ENCODE measurements at places on chromosomes 5 and 9.

DNA sequence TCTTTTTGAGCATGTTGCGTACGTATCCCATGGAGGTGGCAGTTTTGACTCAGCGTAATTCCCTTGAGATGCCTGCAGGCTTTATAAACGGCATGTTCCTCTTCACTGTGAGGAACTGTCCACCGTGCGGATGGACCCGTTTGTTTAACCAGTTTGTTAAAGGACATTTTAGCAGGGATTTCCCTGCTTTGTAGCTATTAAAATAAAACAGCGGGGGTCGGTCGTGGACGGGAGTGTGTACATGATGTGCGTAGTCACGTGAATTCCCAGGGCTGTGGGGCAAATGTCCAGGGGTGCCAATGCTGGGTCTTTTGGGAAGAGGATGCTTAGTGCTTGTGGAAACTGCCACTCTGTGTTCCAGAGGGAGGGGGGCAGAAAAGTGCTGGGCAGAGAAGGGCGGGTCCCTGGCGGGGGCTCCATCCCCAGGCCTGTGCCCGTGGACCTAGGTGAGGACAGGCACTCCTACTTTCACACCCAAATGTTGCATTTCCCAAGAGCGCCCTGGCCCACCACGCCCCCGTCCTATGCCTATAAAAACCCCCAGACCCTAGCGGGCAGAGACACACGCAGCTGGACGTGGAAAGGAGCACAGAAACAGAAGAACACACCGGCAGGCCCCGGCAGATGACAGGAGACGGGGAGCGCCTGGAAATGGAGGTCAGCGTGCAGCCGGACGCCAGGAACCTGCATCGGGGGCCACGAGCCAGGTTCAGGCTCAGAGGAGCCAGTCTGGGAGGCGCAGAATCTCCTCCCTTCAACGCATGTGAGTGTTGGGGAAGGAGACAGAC lies 4.0 kb upstream of the TERT start:
- no peak for DNase-seq

- DNase-seq = no peak
These were observed 21.5 kb downstream of the PALM2AKAP2 start for GRCh38 chr9:109801484-109801883.

GRCh38 chr5:91179018-91179417 lies 204.1 kb downstream of the ARRDC3 start:
- no peak for DNase-seq

GRCh38 chr9:14923701-14924100 lies 13.5 kb upstream of the FREM1 start:
- DNase-seq = no peak

DNA sequence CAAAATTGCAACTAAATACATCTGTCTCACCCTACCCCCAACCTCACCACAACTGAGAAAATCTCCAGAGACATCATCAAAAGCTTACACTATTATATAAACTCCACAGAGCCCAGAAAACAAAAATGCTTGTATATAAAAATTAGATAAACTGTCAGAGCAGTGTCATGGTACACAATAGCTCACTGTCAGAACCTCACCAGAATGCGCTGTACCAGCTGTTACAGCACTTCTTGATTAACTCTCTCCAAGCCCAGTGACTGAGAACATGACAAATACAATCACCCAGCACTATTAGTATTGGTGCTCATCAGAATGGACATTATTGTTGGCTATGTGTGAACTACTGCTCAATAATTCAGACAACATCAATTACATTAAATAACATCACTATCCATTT lies 65.7 kb downstream of the ZDHHC21 start:
- DNase-seq = no peak

GRCh38 chr5:68962757-68963484 lies 130.9 kb upstream of the SLC30A5 start:
- DNase-seq = peak; percentile 62

- no peak for DNase-seq
These were observed 21.5 kb downstream of the NKD2 start for GRCh38 chr5:1029945-1030625.

DNA sequence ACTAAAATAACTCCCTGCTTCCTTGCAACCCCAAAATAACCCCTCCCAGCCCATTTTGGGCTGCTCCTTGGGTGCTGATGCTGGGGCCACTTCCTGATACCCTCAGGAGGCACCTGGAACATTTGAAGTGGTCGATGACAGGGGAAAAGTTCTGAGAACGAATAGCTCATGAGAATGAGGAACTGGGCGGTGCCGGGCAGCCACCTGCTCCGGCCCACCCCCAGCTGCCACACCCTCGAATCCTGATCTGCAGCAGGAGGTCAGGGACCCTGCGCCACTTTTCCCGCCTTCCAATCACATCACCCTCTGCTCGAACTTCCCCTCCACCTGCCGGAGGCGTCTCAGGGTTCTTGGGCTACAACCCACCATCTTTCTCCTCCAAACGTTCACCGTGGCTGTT lies 19.7 kb downstream of the HRH2 start:
- no peak for DNase-seq

- no peak for DNase-seq
These were observed 6.6 kb downstream of the ANKDD1B start for GRCh38 chr5:75617736-75618352.

DNA sequence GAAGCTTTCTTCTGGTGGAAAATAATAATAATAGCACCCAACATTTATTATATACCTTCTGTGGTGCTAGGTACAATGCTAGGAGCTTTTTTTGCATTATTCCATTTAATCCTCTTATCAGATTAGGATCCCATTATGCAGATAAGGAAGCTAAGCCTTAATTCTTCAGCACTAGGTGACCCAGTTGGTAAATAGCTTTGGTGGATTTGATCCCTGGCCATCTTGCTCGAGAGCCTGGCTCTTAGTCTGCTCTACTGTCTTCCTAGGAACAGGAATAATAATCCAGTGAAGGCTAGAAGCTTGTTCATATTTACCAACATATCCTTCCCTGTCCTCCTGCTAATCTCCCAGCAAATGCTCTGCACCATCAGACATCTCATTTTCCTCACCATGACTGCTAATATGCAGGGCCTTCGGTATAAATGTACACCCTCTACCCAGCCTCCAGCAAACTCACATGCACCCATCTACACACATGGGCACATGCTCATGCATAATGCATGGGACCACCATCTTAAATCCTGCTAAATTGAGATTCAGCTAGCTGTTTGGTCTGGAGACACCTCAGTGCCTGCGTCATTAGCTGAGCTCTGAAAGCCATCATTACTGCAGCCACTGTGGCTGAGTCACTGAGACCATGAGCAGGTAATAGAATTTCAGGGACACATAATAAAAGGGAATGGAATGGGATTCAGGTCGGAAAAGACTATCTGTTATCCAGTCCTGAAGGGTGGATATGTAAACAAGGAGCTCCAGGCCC lies 87.5 kb downstream of the TRIM32 start:
- DNase-seq = no peak

DNA sequence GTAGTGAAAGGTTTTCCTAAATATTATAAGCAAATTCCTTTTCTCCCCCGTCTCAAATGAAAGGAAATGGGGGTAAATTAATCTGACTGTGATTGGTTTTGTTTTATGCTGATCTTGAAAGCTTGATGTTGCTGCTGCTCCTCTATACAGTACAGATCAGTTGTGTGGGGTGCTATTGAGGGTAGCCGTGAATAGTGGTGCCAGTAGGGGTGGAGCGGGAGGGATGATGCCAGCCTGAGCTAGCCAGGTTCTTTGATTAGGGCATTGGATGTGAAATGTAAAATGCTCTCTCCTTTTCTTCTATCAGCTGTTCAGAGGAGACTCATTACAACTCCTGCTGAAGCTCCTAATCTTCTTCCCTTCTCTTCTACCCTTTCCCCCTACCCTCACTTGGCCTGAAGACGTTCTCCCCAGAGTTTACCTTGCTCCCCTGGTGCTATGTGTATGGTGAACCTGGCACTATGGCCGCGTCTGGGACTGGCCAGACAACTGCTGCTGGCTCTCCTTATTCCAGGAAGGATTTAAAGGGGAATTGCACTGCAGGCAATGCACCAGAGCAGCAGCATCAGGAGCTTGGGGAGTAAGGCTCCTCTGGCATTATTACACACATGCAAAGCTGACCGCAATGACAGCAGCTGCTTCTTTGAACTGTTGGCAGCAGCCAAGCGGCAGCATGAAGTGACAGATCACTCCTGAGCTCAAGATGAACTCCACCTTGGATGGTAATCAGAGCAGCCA lies 566 bp downstream of the GPR21 start:
- no peak for DNase-seq

- no peak for DNase-seq
These were observed 55.5 kb upstream of the KLF4 start for GRCh38 chr9:107545036-107545435.

DNA sequence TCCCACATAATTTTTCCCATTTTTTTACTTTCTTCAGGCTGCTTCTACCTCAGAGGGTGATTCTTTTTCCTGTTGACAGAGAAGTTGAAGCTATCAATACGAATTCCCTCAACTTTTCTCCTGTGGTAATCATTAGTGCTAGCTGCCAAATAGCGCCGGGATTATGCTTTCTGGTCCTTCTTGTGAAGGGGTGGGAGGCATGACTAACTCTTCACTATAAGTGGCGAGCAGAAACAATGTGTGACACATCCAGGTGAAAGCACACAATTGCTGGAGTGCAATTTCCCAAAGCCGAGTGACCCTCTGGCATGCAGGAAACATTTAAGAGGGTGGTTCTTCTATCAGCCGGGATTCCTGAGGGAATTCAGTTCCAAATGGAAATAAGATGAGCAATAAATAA lies 56.0 kb downstream of the TRPC7 start:
- DNase-seq = peak; percentile 64

DNA sequence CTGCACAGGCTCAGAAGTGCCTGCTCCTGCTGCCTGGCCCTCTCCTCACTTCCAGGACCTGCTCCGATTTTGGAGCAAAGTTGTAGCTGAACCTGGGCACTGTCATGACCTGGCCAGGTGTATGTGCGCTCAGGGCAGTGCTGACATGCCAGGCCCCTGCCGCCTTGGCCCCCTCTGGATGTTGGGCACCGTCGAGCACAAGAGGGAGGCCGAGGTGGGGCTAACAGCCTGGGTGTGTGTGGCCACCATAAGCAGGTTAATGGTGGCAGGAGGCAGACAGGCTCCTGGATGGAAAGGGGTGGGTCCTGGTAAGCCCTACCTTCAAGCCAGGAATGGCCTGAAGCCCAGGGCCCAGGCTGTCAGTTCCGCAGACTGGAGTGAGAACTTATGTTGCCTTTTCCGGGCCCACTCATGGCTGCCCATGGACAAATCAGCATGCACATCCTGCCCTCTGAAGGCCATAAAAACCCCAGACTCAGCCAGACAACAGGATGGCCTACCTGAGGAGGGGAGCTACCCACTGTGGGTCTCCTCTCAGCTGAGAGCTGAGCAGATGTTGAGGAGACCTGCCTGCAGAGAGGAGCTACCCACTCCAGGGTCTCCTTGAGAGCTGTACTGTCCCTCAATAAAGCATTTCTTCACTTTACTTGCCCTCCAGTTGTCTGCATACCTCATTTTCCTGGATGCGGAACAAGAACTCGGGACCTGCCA lies 66.2 kb downstream of the NACC2 start:
- no peak for DNase-seq

GRCh38 chr9:93681269-93682154 lies 105.1 kb downstream of the PHF2 start:
- no peak for DNase-seq

DNA sequence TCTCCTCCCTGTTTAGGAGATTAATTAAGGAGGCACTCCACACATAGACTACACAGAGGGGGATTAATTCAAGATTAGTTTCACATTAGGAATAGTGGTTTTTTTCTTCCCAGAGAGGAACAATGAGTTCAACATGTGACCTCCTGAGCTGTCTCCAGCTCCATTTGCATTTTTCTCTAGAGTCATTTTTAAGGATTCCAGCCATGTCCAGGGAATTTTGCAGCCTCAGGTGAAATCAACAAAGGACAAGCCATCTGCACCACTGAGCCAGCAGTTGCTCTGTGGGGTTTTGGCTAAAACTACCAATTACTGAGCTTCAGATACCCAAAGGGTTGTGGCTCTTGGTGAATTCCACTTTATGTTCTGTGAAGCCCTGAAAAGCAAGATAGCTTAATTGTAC lies 258.5 kb upstream of the PPP1R2B start:
- no peak for DNase-seq

DNA sequence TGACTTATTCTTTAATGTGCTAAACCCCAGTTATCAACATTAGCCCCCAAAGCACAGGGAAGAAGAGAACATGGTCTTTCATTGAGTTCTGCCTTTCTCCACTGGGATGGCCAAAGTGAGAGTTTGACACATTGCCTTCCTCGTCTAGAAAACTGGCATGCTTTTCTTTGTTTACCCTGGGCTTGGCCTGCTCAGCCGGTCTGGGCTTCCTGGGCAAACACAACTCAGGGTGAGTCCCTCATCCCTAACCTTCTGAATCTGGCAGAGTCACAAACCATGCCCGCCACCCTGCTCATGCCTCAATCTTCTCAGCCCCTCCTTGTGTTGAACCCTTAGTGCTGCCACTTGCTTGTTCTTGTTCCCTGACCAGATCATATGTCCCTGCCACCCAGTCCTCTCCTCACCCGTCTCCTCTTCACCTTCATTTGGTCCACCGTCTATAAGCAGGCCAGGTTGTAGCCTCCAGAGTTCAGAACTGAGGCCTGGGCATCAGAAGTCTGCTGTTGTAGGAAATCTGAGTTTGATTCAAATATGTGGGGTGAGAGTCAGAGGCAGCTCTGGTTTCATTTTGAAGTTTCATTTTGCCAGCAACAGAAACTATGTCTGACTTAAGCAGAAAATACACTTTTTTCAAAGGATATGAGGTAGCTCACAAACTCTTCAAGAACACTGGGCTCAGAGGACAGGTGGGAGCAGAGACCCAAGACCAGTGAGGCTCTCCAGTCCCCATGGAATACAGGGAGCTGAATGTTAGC lies 217.6 kb downstream of the NDUFS4 start:
- DNase-seq = no peak

DNA sequence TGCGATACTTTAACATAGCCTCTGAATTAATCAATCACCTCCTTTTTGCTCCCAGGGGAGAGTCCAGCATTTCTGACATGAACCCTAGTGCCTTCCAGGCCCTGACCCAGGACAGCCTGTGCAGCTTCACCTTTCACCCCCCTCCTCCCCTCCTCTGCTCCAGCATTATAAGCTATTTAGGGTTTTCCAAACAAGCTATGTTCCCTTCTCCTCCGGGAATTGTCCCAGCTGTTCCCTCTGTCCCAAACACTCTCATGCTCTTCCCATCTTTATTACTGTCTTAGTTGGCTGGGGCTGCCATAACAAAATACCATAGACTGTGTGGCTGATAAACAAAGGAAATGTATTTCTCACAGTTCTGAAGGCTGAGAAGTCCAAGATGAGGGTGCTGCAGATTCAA lies 161.5 kb downstream of the EBF1 start:
- no peak for DNase-seq

DNA sequence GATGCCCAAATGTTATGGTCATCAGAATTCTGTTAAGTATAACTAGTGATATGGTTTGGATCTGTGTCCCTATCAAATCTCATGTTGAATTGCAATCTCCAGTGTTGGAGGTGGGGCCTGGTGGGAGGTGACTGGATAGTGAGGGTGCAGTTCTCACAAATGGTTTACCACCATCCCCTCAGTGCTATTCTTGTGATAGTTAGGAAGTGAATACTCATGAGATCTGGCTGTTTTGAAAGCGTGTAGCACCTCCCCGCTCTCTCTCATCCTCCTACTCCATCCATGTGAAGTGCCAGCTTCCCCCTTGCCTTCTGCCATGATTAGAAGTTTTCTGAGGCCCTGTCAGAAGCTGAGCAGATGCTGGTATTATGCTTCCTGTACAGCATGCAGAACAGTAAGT lies 359.5 kb downstream of the TMEM167A start:
- DNase-seq = no peak

All from renal cortical epithelial cell (primary cell).